ENCODE measurements at places on chromosomes 5 and 9. TPM values are rescaled to one million over a fixed set of nuclear protein-coding genes. Genes with fewer than 3 reads are reported as not detected.

DNA sequence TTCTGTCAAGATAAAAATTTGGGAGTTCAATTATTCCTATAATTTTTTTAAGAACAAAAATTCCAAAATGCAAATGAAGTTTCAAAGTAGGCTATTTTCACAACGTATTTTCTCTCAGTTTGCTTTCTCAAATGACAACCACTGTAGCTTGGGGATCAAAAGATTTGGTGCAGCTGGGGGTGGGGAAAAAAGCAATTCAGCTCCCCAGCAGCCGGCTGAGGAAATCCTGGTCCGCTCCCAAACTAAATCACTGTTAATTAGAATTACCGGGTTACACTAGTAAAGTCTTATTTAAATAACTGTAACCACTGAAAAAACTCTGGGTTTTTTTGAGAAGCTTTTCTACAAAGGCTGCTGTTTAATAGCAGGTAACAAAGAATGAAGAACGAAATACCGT lies 5.7 kb downstream of the NR6A1 start:
- DNase-seq, result no peak

DNA sequence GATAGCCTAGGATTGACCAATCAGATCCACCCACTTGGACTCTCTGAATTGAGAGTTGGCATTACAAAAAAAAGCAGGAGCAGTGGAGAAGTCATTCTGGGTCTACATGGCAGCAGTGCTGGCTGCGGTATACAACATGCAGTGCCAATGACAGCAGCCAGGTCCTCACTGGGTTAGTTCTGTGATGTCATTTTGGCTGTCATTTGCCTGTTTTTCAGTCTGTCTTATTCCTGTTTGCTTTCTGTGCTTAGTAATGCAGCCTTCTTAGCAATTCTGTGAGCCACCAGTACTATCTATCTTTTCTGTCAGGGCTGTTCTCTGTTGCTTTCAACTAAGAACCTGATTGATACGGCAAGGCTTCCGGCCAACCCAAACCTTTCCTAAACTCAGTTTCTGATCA lies 471.8 kb downstream of the BNC2 start:
- DNase-seq, result no peak

DNA sequence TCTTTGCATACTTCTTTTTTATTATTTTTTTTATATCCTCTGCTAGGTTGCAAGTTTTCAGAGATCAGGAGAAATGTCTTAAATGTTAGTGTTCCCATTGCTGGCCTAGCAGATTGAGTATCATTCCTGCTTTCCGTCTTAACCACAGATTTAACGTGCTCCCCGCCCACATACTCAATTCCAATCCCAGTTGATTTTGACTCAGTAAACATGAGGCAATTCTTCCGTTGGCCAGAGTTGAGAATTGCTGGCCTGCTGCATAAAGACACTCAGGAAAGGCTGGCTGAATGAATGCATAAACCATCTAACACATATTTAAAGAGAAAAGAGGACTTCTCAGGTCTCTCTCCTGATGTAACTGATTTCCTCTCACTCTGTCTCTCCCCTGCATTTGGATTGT lies 46.8 kb upstream of the PLPP6 start:
- DNase-seq, result no peak

DNA sequence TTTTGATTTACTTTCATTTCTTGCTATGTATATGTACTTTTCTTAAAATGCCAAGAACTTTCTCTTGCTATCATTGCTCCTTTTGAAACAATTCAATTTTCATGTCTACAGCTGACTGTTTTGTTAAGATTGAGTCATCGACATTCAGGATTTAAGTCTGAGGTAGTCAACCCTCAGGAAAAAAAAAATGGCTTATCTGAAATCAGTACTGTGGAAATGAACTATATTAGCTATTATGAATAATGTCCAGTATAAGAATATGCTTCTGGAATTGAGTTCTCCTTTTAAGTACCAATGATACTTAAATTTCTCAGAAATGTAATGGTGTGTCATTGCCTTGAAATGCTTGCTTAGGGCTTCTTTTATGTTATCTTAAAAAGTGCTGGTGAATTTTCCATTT lies 37.9 kb downstream of the TNFAIP8 start:
- peak; percentile 26 for DNase-seq

GRCh38 chr9:113125386-113126035 lies 25.3 kb upstream of the SLC31A2 start:
- DNase-seq, result no peak

DNA sequence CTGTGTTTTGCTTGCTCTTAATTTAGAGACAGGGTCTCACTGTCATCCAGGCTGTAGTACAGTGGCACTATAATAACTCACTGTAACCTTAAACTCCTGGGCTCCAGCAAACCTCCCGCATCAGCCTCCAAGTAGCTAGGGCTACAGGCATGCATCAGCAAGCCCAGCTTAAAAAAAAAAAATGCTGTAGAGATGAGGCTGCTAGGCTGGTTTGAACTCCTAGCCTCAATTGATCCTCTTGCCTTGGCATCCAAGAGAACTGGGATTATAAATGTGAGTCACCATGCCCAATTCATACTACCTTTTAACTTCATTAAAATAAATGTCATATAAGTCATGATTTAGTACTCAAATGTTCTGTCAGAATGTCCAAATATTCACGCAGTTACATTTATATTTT lies 2195.7 kb upstream of the C9orf72 start:
- no peak for DNase-seq

- no peak for DNase-seq
These were observed 3.5 kb upstream of the VDAC1 start for GRCh38 chr5:134008266-134008749.

DNA sequence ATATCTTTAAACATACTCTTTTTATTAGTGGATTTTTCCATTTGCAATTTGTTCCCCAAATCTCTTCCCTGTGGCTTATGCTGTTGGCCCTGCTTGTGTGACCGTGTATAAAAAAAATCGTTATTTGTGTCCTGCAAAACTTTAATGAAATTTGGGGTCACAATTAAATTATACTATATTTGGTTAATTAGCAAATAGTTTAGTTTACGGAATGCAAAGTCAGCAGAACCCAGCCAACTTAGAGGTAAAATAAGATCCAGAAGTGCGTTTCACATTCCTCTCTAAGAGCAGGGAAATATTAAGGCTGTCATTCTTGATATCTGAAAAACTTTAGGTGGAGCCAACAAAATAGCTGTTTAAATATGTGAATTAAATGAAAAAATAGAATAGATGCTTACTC lies 2023.5 kb upstream of the WWC1 start:
- no peak for DNase-seq

NMUR2 gene
- 0.30 TPM for total RNA-seq

MARCOL gene
- not detected for total RNA-seq

DNA sequence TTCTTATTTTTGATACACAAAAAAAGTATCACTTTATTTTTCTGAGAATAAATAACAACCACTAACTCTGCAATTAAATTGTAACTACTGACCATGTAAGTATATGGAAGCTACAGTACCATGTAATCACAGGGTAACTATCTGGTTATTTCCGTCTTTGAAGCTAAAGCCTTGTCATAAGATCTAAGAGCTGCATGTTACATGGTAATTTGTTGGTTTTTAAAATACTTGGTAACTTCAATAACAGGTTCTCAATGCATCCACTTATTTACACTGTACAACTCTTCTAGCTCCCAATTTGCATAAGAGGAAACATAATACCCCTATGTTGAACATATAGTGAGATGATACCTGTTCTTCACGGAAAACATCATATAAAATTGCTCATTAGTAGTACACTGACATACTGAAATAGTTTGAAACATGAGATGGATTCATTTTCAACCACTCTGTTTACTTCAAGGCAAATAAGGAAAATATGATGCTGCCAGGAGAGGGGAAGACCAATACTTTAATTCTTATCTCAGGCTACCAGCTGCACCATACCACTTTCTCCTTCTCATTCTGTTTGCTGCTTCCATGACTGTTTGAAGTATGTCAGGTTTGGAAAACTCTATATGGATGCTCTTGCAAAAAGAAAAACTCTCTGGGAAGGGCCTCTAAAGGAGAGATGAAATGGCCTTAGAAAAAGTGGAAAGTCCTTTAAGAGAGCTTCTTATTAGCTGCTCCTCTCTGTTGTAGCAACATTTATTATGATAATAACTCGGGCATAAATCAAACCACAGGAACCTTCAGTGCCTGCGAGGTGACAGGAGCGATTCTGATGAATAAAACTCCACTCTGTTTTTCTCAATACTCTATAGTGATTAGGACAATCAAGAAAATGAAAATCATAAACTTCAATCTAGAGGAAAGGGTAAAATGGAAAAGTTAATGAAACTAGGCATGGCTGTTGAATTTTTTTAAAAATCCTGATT lies 150.2 kb downstream of the KIAA0825 start:
- DNase-seq, result no peak

KLHL3 gene
- total RNA-seq, result 0.80 TPM

KCNN2 gene
- total RNA-seq, result 0.51 TPM

OBP2B gene
- total RNA-seq, result not detected

ACSL6 gene
- 0.06 TPM for total RNA-seq

TMEM174 gene
- total RNA-seq, result not detected

GPX3 gene
- 13.1 TPM for total RNA-seq

RIOK2 gene
- total RNA-seq, result 38.4 TPM

DNA sequence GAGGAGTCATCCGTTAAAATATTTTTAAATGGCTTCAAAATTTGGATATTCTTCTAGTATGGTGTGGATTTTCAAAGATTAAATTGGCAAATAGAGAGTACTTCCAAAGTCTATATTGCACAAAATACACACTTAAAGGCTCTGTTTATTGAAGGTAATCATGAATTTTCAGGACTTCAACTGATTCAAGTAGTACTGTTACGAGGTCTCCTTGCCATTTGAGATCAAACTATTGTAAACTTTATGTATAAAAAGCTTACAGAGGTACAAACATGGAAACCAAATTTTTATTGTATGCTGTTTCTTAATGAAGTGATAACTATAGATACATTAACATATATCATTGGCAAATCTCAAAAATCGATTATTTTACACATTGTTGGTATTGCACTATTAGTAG lies 2.5 kb downstream of the ERBIN start:
- no peak for DNase-seq

GRCh38 chr5:10527281-10527950 lies 36.5 kb upstream of the ANKRD33B start:
- peak; percentile 85 for DNase-seq

HDHD3 gene
- 12.5 TPM for total RNA-seq

DNA sequence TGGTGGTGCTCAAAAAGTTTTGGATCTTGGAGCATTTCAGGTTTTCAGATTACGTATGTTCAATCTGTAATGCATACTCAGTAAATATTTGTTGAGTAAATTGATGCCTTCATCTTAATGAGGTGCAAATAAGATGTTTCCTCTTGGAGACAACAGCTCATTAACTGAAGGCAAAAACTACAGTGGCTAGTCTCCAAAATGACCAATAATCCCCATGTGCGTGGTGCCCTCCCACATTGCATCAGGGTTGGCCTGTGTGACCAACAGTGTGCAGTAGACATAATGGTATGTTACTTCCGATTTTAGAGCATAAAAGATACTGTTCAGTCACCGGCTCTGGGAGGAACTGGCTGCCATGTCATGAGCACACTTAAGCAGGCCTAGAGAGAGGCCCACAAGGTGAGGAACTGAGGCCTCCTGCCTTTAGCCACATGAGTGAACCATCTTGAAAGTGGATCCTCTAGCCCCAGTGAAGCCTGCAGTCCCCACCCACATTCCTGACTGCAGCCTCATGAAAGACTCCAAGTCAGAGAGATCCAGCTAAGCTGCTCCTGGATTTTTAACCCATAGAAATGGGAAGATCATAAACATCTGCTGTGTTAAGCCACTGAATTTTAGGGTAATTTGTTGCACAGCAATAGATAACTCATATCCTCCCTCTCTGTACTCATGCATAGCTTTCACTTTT lies 55.7 kb downstream of the LIFR start:
- peak; percentile 18 for DNase-seq

- DNase-seq, result no peak
These were observed 335.3 kb upstream of the ADAMTSL1 start for GRCh38 chr9:18138656-18139055.

SHISAL2B gene
- not detected for total RNA-seq

C5orf34 gene
- total RNA-seq, result 17.2 TPM

DNA sequence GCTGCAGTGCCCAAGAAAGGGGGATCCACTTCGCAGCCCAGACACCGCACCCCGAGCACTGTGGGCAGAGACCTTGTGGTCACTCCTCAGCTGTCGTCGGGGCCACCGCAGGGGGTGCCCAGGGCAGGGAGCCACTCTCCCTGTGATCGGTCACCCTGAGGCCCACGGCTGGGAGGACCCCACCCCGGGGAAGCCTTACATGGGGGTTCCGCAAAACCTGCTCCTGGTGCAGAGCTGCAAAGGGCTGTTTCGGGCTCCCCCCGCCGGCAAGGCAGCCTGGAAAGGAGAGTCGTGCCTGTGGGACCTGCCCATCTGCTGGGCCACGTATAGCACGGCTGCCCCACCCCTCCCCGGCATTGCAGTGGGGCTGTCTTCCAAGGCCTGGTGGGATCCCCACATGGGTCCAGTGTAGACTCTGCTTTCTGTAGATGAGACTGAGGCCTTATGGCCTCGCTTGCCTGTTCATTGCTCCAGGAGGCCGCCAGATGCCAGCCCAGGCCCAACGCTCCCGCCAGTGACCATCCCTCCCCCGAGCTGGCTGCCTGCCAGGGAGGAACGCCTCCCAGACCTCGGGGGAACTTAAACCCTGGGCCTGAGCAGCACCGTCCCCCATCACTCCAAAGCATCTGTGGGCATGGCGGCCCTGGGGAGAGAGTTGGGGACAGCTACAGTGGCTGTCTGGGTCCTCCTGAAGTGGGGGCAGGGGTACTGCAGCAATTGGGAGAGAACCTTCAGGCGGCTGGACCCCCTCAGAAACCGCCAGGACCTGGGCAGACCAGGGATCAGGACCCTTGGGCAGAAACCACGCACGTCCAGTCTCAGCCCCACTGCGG lies 1.6 kb upstream of the DNLZ start:
- no peak for DNase-seq

C1QTNF2 gene
- total RNA-seq, result 3.0 TPM

GRCh38 chr5:133781436-133782225 lies 169.3 kb upstream of the FSTL4 start:
- DNase-seq, result no peak

- DNase-seq, result no peak
These were observed 129.7 kb upstream of the SLIT3 start for GRCh38 chr5:169430671-169431070.

DNA sequence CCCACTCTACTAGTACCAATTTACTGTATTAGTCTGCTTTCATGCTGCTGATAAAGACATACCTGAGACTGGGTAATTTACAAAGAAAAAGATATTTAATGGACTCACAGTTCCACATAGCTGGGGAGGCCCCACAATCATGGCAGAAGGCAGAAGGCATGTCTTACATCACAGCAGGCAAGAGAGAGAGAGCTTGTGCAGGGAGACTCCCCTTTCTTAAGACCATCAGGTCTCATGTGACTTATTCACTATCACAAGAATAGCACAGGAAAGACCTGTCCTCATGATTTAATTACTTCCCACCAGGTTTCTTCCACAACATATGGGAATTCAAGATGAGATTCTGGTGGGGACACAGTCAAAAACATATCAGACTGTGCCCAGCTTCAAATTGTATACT lies 11.5 kb downstream of the UGT3A1 start:
- no peak for DNase-seq
